ENCODE measurements at places on chromosomes 16 and 17. TPM values are rescaled to one million over a fixed set of nuclear protein-coding genes. Genes with fewer than 3 reads are reported as not detected.

DNA sequence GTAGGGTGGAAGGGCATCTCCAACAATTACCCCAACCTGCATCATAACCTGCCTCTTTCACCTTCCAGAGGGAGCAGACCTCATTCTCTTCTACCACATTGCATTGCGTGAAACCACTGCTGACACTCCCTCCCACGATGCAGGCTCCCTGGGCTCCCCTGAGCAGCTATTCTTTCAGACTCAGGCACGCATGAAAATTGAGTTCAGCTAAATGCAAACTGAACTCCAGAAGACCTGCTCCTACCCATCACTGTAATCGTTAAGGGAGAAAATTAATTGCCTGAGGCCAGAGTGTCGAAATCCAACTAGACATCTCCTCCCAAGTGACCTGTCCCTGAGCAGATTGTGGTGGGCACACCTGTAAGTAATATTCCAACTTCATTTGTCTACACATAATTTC is 186.0 kb downstream of the GRIN2A start:
- DNase-seq = no peak

GRCh38 chr17:42118545-42118944 is 2.6 kb downstream of the KAT2A start:
- DNase-seq = no peak

- no peak for DNase-seq
Observed at GRCh38 chr16:78866521-78866920, 734.0 kb downstream of the MAF start.

GRCh38 chr16:69799611-69800031 is 37.5 kb downstream of the WWP2 start:
- DNase-seq = no peak

DNA sequence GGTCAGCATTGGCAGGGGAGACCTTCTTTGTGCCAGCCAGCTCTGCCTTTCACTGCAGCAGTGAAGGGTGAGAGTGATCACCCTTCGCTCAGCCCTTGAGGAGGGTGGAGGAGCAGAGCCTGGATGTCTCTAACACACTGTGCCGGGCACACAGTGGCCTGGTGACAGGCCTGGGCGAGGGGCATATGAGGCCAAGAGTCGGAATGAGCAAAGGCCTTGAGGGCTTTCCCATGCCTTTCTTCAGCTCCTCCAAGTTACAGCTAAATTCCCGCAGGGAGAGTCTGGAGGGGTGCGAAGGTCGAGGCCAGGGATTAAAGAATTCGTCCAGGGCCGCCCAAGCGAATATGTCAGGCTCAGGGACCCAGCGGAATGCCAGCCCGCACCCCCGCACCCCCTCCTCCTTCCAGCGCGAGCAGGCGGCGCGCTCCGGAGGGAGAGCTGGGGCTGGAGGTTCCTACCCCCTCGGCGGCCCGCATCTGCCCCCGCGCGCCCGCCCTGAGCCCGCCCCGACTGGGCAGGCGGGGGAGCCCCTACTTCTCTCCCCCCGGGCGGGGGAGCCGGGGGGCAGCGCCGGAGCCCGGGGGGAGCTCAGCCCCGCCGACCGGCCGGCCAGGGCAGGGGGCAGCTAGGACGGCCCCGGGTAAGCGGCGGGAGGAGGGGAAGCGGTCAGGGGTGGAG is at the start of gene RASL10B:
RASL10B (plus strand) TSS at position 401 of the 678 bp plus-strand sequence. CDS start 3,546 bp downstream, outside the sequence.
- DNase-seq = peak; percentile 89

DNA sequence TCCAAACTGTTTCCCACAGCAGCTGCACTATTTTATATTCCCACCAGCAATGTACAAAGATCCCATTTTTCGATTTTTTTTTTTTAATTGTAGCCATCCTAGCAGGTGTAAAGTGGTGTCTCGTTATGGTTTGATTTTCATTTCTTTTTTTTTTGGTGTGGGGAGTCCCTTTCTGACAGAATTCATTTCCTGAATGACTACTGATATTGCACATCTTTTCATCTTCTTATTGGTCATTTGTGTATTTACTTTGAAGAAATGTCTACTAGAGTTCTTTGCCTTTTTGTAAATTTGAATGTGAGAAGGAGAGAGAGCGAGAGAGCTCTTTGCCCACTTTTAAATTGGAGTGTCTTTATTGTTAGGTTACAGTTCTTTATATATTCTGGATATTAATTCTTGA is 14.0 kb downstream of the CYB5B start:
- no peak for DNase-seq

GRCh38 chr17:47335101-47335936 is 11.6 kb downstream of the EFCAB13 start:
- DNase-seq = no peak

- no peak for DNase-seq
Observed at GRCh38 chr16:30053376-30054015, 12.1 kb upstream of the ALDOA start.

DNA sequence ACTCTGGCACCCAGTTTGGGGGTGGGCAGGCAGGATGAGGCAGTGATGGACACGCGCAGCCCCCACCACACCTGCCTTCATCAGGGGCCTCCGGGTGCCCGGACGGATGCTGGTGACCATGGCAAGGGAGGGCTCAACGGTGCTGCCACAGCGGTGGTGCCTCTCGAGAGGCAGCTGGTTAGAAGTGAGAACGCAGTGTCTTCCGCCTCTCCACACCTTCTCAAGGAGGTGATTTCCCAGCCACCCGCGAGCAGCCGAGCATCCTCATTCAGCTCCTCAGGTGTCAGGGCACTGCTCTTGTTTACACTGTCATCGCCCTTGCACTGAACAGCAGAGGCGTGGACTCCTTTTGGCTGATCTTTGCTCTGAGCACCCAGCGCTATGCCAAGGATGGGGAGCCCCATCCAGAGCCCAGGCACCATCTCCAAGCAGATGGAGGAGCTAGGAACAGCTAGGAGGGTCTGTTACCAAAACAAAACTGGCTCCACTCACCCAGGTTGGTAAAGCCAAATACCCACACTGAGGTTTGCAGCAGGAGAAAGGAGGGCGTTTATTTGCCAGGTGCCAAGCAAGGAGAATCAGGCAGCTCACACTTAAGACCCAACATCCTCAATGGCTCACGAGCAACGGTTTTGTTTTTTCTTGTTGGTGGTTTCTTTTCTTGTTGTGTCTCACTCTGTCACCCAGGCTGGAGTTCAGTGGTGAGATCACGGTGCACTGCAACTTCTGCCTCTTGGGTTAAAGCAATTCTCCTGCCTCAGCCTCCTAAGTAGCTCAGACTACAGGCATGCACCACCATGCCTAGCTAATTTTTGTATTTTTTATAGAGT is 174.3 kb upstream of the TNRC6C start:
- DNase-seq = no peak

GRCh38 chr16:17387256-17387655 is 83.5 kb downstream of the XYLT1 start:
- no peak for DNase-seq

DNA sequence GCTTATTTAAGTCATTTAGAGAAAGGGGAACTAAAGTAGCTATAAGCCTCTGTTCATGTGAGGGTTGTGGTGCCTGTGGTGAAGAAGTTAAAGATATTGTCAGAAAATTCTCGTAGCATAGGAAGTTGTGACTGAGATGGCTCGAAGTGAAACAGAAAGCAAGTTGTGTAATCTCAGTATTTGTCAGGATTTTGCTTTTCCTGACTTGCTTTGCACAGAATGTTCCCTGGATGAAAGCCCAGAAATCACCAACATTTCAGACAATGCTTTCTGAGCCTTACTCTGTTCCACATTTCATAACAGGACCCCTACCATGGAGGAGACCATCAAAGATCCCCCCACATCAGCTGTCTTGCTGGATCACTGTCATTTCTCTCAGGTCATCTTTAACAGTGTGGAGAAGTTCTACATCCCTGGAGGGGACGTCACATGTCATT is 10.6 kb downstream of the CALCOCO2 start:
- peak; percentile 68 for DNase-seq

- DNase-seq = no peak
Observed at GRCh38 chr17:42743595-42744282, 1.1 kb downstream of the EZH1 start.

DNA sequence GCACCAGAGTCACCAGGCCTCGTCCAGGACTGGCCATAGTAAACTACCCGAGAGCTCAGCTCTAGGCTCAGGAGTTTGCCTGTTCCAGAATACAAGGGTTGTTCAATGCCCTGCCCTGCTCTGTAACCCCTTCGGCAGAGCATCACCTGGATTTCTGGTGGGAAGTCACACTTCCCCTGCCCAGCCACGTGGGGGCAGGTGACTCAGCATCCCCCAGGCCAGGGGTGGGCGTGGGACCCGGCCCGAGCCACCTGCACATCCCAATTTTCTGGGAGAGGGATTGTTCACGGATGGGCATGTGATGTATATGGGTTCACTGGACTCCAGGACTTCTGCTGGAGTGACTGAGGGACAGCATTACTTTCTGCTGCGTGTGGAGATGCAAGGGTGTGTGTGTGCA is 25.8 kb downstream of the COX4I1 start:
- no peak for DNase-seq

DNA sequence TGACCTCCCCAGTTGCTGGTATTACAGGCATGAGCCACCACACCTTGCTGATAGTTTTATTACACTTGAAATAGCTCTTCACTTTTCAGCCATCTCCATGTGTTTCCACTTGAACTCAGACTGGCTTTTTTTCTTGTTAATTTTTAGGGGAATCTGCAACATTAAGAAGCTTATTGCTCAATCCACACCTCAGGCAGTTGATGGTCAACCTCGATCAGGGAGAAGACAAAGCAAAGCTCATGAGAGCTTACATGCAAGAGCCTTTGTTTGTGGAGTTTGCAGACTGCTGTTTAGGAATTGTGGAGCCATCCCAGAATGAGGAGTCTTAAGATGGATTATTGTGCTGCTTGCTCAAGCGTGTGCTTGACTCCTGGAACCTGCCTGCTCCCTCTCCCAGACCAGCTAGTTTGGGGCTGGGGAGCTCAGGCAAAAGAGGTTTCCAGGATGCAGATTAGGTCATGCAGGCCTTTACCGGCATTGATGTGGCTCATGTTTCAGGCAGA is 8.6 kb downstream of the ZNHIT3 start:
- DNase-seq = peak; percentile 23

DNA sequence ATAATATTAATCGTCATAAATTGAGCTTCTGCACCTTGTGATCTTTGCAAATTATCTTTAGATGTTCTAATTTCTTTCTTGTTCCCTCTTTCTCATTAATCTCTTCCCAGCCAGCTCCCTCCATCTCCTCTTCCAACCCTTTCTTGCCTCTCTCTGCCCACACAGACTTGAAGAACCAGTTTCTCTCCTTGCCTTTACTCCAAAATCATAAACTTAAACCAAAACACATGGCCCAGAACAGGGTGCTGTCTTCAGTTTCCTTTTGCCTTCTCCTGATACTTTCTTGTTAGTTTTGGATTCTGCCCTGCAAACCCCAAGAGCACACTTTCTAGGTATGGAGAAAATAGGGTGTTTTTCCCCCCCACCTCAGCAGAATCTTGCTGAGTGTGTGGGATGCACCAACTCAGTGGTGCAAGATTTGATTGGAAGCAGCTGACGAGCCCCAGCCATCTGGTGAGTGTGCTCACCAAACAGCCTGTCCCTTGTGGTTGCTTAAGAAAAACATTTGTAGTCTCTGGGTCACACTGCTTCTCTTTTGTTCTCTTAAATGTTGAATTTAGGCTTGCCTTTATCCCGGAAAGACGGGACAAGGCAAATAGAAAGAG is 175.8 kb upstream of the MAF start:
- DNase-seq = peak; percentile 68

- DNase-seq = no peak
Observed at GRCh38 chr17:76883744-76884525, 15.7 kb downstream of the MGAT5B start.

The HOXB13 gene
- 0.84 TPM for total RNA-seq

The SPATA32 gene
- total RNA-seq = not detected

The SLC13A2 gene
- 13.1 TPM for total RNA-seq

The MAP1LC3B gene
- 74.0 TPM for total RNA-seq

The CLEC3A gene
- total RNA-seq = not detected

The RASL10B gene
- 1.6 TPM for total RNA-seq

The BCL6B gene
- 5.1 TPM for total RNA-seq

The ASGR1 gene
- 6.4 TPM for total RNA-seq

The SHCBP1 gene
- 0.76 TPM for total RNA-seq

The CEP95 gene
- total RNA-seq = 64.5 TPM

The CD19 gene
- total RNA-seq = 1.1 TPM

The PIP4K2B gene
- total RNA-seq = 32.2 TPM

The TSR1 gene
- 42.3 TPM for total RNA-seq

The NEUROD2 gene
- not detected for total RNA-seq

The CCDC40 gene
- 2.7 TPM for total RNA-seq

The KRTAP4-6 gene
- total RNA-seq = not detected

The CDH11 gene
- total RNA-seq = 78.8 TPM

The KRT20 gene
- total RNA-seq = not detected

The MEIOC gene
- total RNA-seq = 0.17 TPM

The SLC5A10 gene
- 1.1 TPM for total RNA-seq

The CALCOCO2 gene
- total RNA-seq = 97.7 TPM

The MYH8 gene
- total RNA-seq = not detected

The C16orf74 gene
- total RNA-seq = 13.0 TPM

The DPEP1 gene
- 1.7 TPM for total RNA-seq

The COG1 gene
- 25.0 TPM for total RNA-seq

The NHERF1 gene
- 47.6 TPM for total RNA-seq
